Chondrocyte (in vitro differentiated cells): ENCODE measurements at places on chromosomes 13 and 19. TPM values are rescaled to one million over a fixed set of nuclear protein-coding genes. Genes with fewer than 3 reads are reported as not detected.

DNA sequence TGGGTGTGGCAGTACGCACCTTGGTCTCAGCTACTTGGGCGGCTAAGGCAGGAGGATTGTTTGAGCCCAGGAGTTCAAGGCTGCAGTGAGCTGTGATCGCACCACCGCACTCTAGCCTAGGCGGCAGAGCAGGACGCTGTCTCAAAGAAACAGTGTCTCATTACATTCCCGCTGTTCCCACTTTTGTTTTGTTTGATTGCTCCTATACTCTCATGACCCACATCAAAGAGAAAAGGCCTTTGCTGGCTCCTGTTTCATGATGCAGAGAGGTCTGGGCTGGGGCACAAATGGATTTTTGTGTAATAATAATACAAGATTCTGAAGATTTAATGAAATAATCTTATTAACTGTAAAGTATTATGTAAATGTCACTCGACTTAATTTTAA lies 85.7 kb downstream of the LACC1 start:
- no peak overlapping the region for H3K27ac ChIP-seq
- H3K4me3 ChIP-seq, result no peak overlapping the region

DNA sequence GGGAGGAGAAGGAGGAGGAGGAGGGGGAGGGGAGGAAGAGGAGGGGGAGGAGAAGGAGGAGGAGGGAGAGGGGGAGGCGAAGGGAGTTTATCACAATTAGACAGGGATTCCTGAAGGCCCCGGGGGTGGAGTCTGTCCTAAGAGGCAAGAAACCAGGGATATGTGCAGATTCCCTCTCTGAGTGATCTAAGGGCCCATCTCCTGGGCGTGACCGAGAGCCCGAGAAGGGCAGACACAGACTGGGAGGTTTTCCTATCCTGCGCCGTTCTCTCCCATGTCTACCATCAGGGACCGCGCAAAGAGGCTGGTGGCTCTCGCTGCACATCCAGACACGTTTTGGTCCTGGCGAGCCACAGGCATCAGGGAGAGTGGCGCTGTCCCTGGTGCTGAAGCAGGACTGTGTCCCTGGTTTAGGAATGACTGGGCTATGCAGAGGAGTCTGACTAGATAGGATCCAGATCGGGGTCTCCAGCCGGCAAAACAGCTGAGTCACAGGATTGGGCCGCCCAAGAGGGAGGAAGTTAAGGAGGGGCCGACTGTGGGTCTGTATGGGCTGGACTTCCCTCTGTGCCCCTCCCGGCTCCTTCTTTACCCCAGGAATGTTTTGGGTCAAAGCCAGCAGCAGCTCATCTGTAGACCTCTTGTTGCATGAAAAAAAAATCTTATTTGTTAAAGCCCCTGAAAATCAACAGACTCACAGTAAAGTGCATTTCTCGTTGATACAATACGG lies 17.9 kb upstream of the ZNF175 start:
- H3K4me1 ChIP-seq, result no peaks in the 10 kb centered on the region
- no peaks in the 10 kb centered on the region for H3K36me3 ChIP-seq
- DNase-seq, result no peak
- no peak overlapping the region for H3K27ac ChIP-seq

GRCh38 chr19:45598267-45599001 lies 3.6 kb downstream of the GPR4 start:
- peaks cover 3% of the 10 kb centered on the region for H3K36me3 ChIP-seq
- H3K4me3 ChIP-seq, result peak overlapping the region; percentile 43
- no peak overlapping the region for H3K27ac ChIP-seq
- no peak for DNase-seq
- H3K4me1 ChIP-seq, result peaks cover 24% of the 10 kb centered on the region
- peaks cover 46% of the 10 kb centered on the region for H3K27me3 ChIP-seq

GRCh38 chr19:55386493-55386971 lies 800 bp downstream of the RPL28 start:
- no peaks in the 10 kb centered on the region for H3K27me3 ChIP-seq
- H3K36me3 ChIP-seq, result peaks cover 21% of the 10 kb centered on the region
- DNase-seq, result no peak
- H3K4me1 ChIP-seq, result peaks cover 56% of the 10 kb centered on the region

- peaks cover 10% of the 10 kb centered on the region for H3K4me1 ChIP-seq
- no peak overlapping the region for H3K4me3 ChIP-seq
- DNase-seq, result no peak
- H3K27ac ChIP-seq, result no peak overlapping the region
- H3K27me3 ChIP-seq, result no peaks in the 10 kb centered on the region
- H3K36me3 ChIP-seq, result no peaks in the 10 kb centered on the region
These were observed 46.9 kb upstream of the UBE2L5 start for GRCh38 chr13:30375265-30375835.

DNA sequence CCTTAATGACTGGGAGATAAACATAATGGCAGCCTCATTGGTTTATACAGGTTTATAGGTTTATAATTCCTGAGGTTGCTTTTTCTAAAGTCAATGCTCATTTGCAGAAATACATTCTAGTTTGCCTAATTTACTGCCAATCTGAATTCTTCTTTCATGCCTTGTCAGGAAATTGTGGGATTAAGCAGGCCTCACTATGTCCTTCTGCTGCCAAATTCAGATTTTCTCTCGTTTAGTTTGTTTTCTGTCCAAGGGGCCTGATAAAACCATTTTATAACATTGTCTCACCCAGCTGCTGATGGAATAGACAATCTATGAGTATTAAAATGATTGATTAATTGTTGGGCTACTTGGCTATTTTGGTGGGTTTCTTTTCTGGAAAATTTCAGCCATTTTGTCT lies 42.4 kb upstream of the OBI1 start:
- H3K36me3 ChIP-seq, result no peaks in the 10 kb centered on the region
- DNase-seq, result no peak
- H3K27ac ChIP-seq, result no peak overlapping the region
- peaks cover 10% of the 10 kb centered on the region for H3K27me3 ChIP-seq
- no peak overlapping the region for H3K4me3 ChIP-seq

DNA sequence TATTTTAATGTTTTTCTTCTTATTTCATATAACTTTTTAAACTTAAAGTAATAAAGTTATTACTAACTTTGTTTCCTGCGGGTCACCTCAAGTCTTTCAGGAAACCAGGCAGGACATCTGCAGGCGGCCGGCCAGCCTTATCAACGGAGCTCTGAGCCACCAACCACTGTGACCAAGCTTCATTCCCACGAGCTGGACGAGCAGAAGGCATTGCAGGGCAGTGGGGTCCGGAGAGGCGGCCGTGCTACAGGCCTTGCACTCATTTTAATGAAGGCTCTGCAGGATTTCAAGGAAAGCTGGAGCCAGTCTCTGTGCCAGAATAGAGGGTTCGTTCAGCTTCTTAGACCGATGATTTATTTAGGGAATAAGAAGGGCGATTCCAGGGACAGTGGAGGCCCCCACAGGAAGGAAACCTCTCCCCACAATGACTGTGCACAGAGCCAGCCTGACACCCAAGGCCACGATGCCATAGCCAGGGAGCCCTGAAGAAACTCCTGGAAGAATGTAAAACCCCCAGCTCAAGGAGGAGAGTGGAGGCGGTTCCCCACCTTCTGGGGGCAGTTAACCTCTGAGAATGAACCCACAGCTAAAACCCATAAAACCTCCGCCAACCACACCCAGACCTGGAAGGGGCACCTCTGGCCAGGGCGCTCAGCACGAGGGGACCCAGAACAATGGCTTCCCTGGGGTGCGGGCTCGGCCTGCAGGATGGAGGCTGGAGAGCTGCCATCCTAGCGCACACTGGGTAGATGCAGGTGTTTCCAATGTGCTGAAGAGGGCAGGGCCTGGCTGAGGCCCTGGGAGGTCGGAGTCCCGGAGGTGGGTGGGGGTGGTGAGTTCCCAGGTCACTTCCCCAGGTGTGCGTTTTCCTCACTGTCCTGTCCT lies 75.0 kb downstream of the RASA3 start:
- no peak for DNase-seq
- H3K36me3 ChIP-seq, result peaks cover 6% of the 10 kb centered on the region
- H3K27me3 ChIP-seq, result no peaks in the 10 kb centered on the region
- no peak overlapping the region for H3K27ac ChIP-seq
- H3K4me1 ChIP-seq, result peaks cover 32% of the 10 kb centered on the region

GRCh38 chr13:105196052-105196451 lies 1339.4 kb downstream of the EFNB2 start:
- no peaks in the 10 kb centered on the region for H3K27me3 ChIP-seq
- no peak for DNase-seq
- no peak overlapping the region for H3K4me3 ChIP-seq
- H3K4me1 ChIP-seq, result peaks cover 8% of the 10 kb centered on the region
- H3K27ac ChIP-seq, result peak overlapping the region; percentile 10
- no peaks in the 10 kb centered on the region for H3K36me3 ChIP-seq

GRCh38 chr19:518598-519231 lies 11.4 kb downstream of the TPGS1 start:
- no peaks in the 10 kb centered on the region for H3K27me3 ChIP-seq
- H3K4me1 ChIP-seq, result peaks cover 6% of the 10 kb centered on the region
- no peak overlapping the region for H3K4me3 ChIP-seq
- peak; percentile 90 for DNase-seq
- no peak overlapping the region for H3K27ac ChIP-seq

- H3K27ac ChIP-seq, result no peak overlapping the region
- peaks cover 20% of the 10 kb centered on the region for H3K36me3 ChIP-seq
- DNase-seq, result no peak
These were observed 696 bp downstream of the ZNF460 start for GRCh38 chr19:57280962-57281400.

The FCER2 gene
- not detected in 3 replicates for total RNA-seq

The KANK3 gene
- total RNA-seq, result 0.56 to 1.2 TPM (median 1.2 TPM) in 3 replicates

The METTL21C gene
- not detected in 3 replicates for total RNA-seq

The ZMYM2 gene
- total RNA-seq, result 87.5 to 89.8 TPM (median 87.6 TPM) in 3 replicates
